ENCODE measurements at places on chromosomes 7 and 10. TPM values are rescaled to one million over a fixed set of nuclear protein-coding genes. Genes with fewer than 3 reads are reported as not detected.

DNA sequence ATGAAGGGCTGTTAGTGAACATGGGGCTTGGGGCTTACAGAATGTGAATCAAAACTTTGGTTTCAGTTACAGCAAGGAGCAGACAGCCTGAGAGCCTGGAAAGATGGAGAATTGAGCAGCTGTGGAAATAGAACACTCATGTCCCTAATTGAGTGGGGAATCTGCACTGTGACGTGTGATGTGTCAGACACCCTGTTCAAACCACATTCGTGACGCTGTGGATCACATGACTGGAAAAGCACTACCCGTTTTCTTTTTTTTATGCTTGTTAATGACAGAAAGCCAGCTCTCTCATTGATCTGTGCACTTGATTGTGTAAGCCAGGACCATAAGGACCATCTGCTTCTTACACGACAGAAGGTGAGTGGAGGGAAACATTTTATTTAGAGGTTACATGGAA is 15.1 kb upstream of the TBX20 start:
- DNase-seq = no peak

DNA sequence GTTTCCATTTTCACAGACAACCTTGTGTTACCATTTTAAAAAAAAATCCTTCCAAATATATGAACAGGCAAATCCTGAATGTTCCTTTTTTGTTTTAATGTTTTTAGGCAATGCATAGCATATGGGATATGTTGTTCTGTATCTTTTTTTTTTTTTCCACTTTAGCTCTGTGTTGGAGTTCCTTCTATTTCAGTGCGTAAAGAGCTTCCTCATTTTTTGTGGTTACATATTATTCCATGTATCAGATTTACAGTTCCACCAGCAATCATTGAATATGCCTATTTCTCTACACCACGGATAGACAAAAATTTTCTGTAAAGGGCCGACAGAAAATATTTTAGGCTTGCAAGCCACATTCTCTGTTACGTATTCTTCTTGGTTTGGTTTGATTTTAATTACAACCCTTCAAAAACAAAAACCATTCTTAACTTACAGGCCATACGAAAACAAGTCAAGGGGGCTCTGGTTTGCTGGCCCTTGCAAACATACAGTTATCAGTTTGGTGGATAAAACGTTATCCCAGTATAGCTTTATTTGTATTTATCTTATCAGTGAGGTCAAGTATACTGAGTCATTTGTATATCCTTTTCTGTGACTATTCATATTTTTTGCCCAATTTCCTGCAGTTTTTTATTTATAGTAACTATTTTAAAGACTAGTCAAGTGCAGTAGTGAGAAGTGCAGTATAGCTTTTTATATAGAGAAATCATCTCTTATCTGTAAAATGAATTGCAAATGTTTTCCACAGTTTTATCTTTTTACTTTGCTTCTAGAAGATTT is 55.7 kb downstream of the RALA start:
- DNase-seq = no peak

CRPPA gene
- 7.3 TPM for total RNA-seq

DNA sequence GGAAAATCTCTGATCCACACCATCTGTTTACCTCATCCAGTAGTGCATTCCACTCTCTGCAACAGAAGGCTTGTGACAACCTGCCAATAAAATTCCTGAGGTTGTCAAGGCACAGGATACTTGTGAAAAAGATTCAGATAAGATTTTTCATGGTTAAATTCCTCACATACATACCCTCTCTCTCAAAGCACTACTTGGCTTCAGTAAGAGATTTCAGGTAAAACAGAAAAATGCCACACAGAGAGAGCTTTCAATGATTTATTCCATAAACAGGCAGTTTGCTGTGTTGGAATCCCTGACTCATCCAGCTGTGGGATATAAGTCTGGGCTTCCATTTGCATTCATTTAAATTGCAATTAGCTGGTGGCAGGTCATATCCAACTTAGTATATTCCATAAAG is 99.7 kb upstream of the CAV2 start:
- no peak for DNase-seq

GRCh38 chr7:1738511-1738910 is 68.4 kb downstream of the ELFN1 start:
- DNase-seq = no peak

- no peak for DNase-seq
Observed at GRCh38 chr7:17040716-17041115, 158.9 kb upstream of the AGR3 start.

HOXA4 gene
- total RNA-seq = 1.1 TPM

DNA sequence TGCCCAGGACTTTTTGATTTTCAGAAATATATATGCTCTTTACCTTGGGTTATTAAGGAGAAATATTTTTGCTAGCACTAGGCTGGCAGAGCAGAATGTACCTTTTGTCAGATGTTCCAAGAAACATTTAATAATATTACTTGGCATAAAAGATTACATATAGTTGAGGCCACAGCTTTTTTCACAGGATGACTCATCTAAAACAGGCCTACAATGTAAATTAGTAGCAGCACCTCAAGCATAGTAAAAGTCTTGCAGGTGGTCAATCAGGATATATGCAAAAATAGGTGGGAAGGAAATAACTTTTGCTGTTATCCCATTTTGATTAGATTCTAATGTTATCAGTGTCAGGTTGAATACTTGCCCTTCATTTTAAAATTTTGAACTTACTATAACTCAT is 14.9 kb upstream of the ITGB1 start:
- no peak for DNase-seq

PAPSS2 gene
- total RNA-seq = 4.6 TPM

DNA sequence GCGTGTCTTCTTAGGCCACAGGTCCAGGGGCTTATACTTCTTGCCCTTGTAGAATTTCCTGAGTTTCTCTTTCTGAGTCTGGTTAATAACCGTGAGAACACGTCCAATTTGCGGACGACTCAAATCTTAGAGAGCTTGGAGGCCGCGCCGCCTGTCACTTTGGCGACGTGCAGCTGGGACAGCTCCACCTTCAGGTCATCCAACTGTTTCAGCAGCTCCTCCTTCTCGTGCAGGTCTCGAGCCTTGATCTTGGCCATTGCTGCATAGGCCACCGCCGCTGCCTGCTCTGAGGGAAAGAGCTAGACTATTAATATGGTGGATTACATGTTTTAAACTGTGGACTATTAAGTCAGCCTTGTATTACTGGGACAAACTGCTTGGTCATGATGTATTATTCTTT is 26.9 kb downstream of the EVX1 start:
- no peak for DNase-seq

DNA sequence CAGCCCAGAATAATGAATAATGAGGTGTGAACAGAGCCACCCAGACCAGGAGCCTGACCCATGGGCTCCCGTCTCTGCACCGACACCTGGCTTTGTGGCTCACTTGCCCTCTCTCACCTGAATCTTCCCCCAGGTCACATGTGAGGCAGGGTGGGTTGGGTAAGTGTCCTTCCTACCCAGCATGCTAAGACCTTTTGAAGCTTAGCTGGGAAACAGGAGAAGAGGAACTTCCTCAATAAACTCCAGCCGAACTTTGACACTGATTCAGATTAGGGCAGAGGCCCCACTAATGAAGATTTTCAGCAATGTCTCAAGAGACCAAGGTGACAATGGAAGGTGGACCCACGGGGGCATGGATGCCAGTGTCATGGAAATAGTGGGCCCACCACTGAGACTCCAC is 46.6 kb upstream of the AQP1 start:
- DNase-seq = no peak

DNA sequence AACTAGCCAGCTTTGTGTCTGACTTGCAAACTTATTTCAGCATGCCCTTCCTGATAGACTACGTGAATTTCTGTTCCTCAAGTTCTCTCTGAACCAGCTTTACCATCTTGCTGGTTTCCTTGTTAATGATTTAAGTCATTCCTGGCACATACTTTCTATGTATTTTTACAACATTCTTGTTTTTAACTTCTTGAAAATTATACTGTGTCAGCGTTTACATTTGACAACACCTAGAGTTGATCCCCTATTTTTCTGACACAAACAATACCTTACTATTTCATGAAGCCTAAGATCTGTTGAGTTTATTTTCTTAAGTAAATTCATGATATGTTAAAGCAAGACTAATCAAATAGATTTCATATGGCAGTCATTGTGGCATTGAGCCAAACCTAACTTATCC is 686.3 kb downstream of the XPNPEP1 start:
- no peak for DNase-seq

RFC2 gene
- total RNA-seq = 8.3 TPM

MYH16 gene
- not detected for total RNA-seq

DNA sequence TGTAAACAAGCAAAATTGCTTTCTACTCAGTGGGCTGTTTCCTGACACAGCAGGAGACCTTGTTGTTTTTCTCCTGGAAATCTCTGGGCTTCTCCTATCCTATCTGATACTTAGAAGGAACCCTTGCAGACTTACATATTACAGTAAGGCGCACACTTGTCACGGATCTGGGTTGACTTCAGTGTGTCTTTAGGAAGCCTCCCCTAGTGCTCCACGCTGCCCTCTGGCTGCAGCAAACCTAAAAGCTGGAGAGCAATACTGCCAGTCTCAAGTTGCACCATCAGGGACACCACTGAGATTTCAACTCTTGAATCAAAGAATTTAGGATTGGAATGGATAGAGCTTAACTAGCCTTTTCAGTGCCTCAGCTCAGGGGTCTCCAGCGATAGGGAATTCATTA is 495.3 kb downstream of the LRMDA start:
- DNase-seq = no peak

NANOS1 gene
- total RNA-seq = 10.3 TPM

MMD2 gene
- total RNA-seq = not detected

GRCh38 chr7:29508608-29509007 is 55.0 kb upstream of the PRR15 start:
- no peak for DNase-seq

All from cardiac septum (tissue), 1 donor.